Stimulated activated CD4-positive, alpha-beta T cell treated with anti-CD3 and anti-CD28 coated beads, TNF-alpha, amount 100 ng/mL, for 48 hours (primary cell): ENCODE measurements at places on chromosomes 3 and 15.

DNA sequence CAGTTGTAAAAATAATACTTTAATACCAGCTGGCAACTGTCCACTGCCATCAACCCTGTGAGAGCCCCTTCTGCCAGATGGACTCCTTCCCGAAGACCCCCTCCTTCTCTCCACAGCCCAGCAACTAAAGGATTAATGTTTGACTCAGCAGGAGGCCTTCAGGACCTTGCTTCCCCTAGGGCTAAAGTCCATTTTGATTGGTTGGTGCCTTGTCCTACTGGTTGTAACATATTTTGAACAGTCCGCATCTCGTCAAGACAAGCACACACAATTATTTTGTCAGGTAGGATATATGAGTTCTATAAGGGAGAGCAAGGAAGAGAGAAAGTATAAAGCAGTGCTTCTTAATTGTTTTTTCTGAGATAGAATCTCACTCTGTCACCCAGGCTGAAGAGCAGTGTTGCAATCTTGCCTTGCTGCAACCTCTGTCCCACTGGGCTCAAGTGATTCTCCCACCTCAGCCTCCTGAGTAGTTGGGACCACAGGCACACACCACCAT, 18.6 kb downstream of the ACOX2 start:
- DNase-seq, result no peak

DNA sequence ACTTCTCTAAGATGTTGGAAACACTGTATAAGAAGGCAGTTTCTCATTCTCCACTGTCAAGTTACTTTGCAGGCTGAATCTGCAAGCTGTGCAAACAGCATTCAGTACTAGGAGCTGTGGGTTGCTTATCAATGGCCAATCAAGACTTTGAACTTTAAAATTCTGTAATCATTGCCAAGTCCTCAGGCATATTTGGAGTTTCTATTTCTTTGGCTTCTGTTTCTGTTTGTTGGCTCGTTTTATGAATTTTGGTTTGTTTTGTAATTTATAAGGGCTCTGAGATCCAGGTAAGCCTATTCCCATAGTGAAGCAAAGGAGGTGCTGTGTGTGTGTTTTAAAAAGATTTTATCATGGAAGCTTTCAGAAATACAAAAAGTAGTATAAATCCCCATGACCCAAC, 32.1 kb downstream of the TLNRD1 start:
- no peak for DNase-seq

DNA sequence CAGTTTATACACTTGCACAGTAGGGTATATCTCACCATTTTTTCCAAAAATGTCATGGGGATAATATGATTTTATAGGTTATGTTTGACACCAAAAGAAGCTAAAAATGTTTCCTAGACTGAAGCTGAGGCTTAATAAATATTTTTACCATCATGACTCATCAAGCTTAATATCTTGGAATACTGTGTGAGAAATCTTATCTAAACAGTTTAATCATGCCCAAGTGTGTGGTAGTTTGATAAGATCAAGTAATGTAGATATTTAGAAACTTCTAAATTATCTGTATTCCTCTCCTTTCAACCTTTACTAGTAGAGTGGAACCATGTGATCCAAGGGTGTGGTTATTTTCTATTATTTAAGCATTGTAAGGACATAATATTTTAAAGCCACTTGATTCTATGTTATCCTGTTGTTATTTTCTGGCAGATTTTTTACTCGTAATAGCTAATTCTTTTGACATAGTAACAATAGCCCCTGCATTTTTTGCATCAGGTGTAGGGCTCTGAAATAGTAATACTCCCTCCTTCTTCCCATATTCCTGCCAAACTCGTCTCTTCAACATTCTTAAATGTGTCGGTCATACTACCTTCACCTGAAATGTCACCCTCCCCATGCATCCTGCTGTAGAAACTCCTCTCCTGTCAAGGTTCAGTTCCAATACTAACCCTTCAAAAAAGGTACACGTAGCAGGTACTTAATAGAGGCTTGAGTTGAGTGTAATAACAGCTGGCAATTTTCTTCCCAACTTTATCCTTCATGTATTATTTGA, 729.6 kb downstream of the NLGN1 start:
- DNase-seq, result no peak

- DNase-seq, result no peak
Observed at GRCh38 chr3:45547764-45548680, 46.5 kb upstream of the LIMD1 start.

- DNase-seq, result no peak
Observed at GRCh38 chr3:58143417-58144055, 67.2 kb downstream of the DNASE1L3 start.

GRCh38 chr3:140712301-140712700, 34.4 kb downstream of the TRIM42 start:
- DNase-seq, result no peak

GRCh38 chr15:90633360-90633759, 83.8 kb upstream of the BLM start:
- DNase-seq, result no peak

DNA sequence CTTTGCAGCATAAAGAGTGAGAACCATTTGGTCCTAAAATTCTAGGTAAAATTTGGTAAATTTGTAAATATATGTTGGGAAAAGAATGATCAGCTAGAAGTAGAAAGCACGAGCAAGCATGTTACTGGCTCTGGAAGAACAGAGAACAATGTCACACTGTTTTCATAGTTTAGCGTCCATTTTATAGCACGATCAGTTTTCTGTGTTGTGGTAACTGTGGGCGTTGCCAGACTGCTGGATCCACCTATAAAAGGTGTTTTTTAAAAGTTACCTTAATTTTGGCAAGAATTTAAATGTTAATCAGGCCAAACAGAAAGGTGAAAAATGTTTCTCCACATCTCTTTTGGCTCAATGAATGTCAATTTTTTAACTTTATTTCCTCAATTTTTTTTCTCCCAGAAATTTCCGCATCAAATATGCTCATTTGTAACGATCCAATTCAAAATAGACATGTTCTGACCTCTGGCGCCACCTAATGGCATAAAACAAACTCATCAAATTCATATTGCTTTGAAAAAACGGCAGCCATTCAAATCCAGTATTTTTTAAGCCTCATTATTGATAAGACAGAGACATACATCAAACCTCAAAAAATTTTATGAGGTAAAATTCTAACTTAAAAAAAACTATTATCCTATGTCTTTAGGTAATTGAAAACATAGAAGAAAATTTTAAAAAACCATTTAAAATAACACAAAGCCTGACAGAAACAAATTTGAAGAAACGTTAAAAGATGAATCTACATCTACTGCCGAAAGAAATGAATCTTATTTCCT, 5.5 kb upstream of the GP5 start:
- no peak for DNase-seq
